Activated T-helper 1 cell treated with anti-CD3 and anti-CD28 coated beads, Interleukin-2, amount 50 U/mL, for 16 hours (primary cell): ENCODE measurements at places on chromosomes 7 and 10.
A peak's percentile ranks its signal among the peaks of the same experiment; 100 is the strongest.

DNA sequence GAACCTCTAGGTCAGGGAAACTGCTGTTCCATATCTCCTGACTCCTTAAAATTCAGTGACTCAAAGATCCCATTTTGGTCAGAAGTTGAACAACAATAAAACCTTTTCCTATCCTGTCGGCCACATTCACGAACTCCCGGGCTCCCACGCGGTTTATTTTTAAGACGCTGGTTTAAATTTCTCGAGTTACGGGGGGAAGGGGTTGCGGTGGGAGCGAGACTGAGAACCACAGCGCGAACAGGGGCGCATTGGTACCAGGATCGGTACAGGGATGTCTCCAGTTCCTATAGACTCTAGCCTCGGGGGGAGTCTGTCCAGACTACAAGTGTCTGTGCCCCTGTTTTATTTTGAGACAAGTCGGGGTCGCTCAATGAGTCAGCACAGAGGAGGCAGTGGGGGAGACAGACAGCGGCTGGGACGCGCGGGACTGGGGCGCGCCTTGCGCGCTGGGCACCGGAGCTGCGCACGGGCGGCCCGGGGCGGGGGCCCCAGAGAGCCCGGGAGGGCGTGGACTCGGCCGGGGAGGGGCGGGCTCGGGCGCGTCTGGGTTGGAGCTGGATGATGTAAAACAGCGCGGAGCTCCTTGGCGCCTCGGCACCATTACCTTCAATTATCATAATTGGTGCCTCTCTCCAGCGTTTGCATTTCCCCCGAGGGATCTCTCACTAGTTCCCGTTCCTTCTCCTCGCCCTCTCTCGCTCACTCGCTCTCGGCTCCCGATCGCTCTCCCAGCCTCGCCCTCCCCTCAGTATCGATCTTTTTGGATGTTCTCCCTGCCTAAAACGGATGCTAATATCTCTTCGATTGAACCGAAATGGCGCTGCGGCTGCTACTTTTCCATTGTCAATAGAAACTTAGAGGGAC is 8.7 kb upstream of the BAMBI start:
- peak; percentile 24 for DNase-seq

- no peak for DNase-seq
These were observed 3.1 kb upstream of the KNDC1 start for GRCh38 chr10:133156674-133157579.

DNA sequence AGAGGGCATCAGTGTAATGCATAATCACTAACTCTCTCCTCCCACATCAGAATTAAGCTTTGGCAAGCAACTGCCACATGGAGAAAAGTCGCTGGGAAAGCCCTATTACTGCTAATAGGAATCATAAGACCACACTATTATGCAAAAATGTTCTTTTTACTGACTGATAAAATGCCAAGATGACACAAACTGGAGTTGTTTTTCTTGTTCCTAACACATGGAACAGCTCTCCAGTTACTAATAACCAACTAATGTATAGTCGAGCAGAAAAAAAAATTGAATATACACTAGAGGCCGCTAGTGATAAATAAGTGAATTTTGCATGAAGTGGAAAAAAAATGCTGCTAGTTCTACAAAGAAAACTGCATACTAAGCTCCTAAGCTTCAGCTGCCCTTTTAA is 165.6 kb downstream of the TPK1 start:
- DNase-seq, result no peak

GRCh38 chr7:132472463-132473120 is 103.7 kb downstream of the PLXNA4 start:
- no peak for DNase-seq

DNA sequence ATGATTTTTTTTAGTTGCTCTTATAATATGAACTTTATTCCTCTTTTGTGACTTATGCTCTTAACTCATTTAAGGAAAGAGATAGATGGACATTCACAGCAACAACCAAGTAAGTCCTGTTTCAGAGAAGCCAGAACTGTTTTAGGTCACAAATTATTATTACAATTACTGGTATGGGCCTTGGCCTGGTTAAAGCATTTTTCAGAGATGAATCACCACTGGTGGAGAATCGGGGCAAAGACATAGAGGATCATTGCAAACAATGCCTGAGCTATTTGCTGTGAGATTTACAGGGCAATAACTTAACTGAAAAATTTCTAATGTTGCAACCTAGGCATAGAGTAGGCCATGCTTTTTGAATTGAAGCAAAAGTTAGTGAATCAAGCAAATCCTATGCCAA is 138.0 kb upstream of the YAE1 start:
- no peak for DNase-seq

DNA sequence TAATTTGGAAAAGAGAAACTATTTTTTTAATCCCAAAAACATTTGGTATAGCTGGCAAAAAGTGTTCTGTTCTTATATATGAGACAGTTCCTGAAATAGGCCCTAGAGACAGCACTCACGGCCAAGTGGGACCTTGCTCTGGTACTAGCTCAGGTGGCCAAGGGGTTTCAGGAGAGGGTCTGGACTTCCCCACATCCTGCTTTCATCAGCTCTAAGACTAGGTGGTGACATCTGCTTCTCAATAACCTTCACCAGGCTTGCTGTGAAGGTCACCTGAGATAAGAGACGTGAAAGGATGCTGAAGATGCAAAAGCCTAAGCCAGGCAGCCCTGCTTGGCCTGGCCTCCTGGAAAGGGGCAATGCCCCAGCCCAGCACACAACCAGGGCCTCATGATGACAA is 40.6 kb downstream of the RBM28 start:
- DNase-seq, result no peak
